GM23338 (cell line): ENCODE measurements at places on chromosomes 5 and 9.

GRCh38 chr5:181188700-181189362 lies 16.2 kb downstream of the TRIM7 start:
- DNase-seq: peak; percentile 80

DNA sequence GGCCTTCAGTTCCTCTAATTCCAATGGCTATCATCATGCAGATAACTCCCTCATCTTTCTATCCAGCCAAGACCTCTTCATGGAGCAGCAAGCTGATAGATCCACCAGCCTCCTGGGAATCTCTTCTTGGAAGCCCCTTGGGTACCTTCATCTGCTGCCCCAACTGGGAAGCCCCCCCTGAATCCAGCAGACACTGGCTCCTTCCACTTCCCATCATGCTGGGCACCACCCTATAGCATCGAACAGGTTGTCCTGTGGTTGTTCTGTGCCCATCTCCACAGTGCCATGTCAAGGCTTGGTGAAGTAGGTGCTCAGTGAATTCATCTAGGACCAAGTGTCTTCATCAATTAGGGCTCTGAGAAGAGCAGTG lies 410.4 kb upstream of the KLF4 start:
- no peak for DNase-seq

DNA sequence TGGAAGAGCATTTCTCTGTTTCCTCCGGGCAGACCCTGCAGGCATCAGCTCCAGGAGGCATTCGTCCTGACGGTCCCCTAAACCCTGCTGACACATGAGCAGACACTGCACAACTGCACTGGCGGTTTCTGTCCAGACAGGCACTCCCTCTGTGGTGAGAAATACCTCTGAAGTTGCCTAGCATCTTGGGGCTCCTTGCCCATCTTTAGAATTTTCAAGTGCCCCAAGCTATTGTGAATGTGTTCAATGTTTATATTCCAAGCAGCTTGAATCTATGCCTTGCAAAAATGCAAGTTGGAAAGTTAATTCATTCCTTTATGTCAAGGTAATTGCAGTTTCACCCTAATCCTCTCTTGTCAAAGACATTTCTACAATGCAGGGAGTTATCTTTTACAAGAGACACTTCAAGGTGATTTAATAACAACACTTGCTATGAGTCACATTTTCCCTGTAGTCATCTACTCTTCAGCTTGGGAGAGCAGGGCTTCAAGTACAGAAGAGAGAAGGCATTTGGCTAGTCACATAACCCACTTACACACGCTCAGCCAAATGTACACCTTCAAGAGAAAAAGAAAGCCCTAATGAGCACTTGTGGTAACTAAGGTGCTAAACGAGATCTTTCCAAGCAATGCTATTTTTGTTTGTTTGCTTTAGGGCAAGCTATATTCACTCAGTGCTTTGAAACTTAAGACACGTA lies 302.5 kb downstream of the MLLT3 start:
- DNase-seq: no peak

DNA sequence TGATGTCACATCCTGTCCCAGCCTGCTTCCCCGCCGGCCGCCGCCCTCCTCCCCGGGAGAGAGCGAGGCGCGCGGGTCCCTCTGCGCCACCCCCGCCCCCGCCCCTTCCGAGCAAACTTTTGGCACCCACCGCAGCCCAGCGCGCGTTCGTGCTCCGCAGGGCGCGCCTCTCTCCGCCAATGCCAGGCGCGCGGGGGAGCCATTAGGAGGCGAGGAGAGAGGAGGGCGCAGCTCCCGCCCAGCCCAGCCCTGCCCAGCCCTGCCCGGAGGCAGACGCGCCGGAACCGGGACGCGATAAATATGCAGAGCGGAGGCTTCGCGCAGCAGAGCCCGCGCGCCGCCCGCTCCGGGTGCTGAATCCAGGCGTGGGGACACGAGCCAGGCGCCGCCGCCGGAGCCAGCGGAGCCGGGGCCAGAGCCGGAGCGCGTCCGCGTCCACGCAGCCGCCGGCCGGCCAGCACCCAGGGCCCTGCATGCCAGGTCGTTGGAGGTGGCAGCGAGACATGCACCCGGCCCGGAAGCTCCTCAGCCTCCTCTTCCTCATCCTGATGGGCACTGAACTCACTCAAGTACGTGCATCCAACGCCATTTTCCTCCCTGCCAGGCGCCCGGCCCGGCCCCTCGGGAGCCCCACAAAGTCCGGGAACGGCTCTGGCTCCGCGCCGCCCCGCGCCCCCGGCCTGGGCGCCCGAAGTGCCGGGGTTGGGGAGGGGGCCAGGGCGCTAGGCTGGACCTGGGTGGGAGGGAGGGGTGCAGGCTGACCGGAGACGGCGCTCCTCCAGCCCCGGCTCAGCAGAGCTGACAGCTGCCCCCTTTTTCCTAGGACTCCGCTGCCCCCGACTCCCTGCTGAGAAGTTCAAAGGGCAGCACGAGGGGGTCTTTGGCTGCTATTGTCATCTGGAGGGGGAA lies 12.0 kb upstream of the OLFM1 start:
- DNase-seq: peak; percentile 75

DNA sequence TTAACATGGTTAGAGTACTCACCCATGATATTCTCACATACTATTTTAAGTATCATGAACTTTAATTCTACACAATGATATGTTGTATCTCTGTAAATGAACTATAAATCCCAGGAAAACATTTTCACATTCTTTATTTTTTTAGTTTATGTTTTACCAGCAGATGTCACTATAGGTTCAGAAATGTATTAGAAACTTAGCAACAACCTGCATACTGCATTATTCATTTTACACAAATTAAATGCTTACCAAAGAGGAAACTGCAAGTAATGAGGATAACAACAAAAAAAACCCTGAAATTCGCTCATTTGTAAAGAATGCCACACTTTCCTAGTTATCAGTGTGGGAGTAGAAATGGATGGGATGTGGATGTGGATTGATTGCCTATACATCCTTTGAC lies 217.5 kb upstream of the OTULINL start:
- DNase-seq: no peak

GRCh38 chr5:57531333-57531732 lies 48.7 kb upstream of the ACTBL2 start:
- no peak for DNase-seq

DNA sequence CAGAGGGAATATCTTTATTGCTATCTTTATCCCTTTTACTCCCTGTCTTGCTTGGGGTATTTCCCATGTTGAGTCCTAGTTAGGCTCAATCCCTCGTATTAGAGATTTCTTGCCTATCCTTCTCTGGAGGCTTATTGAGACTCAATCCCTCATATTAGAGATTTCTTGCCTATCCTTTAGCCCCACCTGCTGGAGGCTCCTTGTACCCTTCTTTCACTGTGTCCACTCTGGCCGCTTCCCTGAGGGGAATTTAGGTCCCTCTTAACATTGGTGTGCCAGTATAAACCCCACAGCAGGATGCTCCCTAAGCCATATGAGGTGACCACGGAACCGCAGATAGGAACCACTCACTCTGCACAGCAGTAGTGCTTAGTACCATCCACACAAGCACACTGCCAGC lies 110.7 kb upstream of the MAMDC2 start:
- peak; percentile 57 for DNase-seq

GRCh38 chr5:68243681-68244080 lies 28.1 kb downstream of the PIK3R1 start:
- DNase-seq: no peak

DNA sequence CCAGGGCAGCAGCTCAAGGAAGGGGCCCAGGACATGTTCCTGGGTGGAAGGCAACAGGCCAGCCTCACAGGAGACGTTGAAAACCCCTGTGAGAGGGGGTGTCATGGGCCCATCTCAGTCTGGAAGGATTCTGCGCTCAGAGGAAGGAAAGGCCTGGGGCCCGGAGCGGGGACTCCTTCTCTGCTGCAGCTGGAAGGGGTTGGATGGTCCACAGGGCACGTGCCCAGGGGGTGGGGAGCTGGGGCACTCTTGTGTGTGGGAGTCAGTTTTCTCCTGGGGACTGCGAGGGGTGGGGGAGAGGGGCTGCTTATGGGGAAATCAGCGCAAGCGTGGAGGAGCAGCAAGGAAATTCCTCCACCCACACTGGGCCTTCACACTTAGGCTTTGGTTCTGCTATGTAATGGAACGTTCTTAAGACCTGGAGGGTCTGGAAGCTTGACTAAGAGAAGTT lies 2.9 kb upstream of the LPCAT1 start:
- DNase-seq: no peak

DNA sequence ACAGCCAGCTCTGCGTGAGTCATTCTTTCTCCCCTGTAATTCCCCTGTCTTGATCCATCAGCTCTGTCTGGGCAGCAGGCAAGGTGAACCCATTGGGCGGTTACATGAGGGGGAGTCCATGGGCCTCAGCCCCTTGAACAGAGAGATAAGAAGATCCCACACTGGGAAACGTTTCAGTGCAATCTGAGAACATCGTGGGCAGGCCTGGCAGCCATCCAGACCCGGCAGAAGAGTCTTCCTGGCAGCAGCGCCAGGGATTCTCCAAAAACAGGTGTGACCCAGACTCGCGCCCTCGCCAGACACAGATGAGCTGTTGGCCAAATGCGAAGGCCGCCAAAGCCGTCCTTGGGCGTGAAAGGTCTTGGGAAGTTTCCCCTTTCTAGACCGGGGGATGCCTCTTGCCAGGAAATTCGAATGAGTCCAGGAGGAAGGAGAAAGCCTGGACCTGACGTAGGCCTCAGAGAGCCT lies 6.4 kb upstream of the SLC12A7 start:
- DNase-seq: no peak

DNA sequence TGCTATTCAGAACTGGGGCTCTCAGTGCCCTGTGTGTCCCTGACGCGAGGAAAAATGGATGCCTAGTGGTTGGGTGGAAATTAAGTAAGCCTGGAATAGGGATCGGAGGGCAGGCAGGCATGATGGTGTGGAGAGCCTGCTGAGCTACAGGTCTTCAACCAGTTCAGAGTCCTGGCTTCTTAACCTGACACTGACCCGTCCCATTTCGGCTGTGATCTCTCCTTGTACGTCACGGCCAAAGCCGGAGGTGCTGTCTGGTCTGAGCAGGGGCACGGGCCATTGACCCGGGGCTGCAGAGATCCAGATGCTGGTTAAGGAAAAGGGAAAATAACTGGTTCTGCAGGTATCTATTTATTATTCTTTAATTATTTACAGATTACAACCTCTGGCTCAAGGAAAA lies 27.9 kb downstream of the RHOBTB3 start:
- no peak for DNase-seq

GRCh38 chr9:129071526-129072126 lies 9.3 kb upstream of the DOLPP1 start:
- peak; percentile 97 for DNase-seq

DNA sequence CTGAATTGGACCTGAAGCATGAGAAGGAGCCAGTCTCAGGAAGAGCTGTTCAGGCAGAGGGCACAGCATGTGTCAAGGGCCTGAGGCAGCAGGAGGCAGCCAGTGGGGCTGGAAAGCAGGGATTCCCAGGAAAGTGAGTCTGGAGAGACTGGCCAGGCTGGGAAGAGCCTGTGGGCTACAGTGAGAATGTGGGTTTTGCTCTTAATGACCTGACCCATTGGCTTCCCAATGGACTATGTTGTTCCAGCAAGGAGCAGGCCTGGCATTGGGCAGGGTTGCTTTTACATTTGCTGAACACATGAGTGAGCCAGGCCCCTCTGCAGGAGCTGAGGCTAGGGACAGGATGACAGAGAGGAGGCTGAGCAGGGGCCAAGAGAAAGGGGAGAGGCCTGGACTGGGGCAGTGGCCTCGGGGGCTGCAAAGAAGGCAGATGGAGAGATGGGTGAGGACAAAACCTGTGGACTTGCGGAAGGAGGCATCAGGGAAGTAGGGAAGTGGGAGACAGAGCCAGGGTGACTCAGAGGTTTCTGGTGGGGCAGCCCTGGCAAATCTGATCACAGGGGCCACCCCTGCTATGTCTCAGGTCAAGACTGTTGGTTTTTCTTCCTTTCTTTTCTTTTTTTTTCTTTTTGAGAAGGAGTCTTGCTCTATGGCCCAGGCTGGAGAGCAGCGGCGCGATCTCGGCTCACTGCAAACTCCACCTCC lies 65.9 kb upstream of the NEK6 start:
- DNase-seq: no peak

- peak; percentile 71 for DNase-seq
Measured at GRCh38 chr9:135480071-135480939, 723 bp downstream of the PPP1R26 start.

DNA sequence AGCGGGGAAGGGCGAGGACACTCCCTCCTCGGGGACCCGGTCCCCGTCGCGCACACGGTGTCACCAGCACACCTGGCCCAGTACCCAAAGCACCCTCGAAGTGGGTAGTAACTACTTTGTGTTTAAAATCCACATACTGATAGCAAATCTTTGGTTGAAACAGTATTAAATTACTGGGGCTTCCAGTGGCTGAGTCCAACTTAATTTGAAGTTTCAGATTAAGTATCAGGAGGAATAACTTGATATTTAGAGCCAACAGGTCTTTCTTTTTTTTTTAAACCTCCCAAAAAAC lies 615 bp downstream of the ATG10 start:
- no peak for DNase-seq

GRCh38 chr9:8489835-8490234 lies 690.3 kb upstream of the DMAC1 start:
- no peak for DNase-seq

GRCh38 chr5:14793851-14794250 lies 77.7 kb downstream of the ANKH start:
- no peak for DNase-seq

- no peak for DNase-seq
Measured at GRCh38 chr9:134704498-134704897, 62.9 kb downstream of the COL5A1 start.

- peak; percentile 83 for DNase-seq
Measured at GRCh38 chr5:136080483-136081216, 51.9 kb downstream of the TGFBI start.

DNA sequence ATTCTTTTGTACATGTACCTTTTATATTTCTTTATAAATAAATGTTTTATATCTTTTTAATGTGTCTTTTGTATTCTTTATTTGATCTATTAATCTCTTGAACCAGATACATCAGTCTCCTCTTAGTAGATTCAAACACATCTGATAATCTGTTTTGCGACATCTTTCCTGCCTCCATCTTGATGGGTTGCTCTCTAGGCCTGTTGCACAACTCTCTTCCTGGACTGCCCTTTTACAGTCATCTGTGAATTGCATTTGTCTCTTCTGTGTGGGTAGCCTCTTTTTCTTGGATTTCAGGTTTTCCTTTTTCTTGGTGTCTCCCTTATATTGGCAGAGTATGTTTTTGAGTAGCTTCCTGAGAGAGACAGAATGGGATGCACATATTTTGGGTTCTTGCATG lies 6.2 kb downstream of the ZFYVE16 start:
- DNase-seq: no peak

- peak; percentile 12 for DNase-seq
Measured at GRCh38 chr9:121474231-121474947, 25.3 kb downstream of the GGTA1 start.

- DNase-seq: no peak
Measured at GRCh38 chr9:96381125-96381524, 2.4 kb downstream of the SLC35D2 start.

DNA sequence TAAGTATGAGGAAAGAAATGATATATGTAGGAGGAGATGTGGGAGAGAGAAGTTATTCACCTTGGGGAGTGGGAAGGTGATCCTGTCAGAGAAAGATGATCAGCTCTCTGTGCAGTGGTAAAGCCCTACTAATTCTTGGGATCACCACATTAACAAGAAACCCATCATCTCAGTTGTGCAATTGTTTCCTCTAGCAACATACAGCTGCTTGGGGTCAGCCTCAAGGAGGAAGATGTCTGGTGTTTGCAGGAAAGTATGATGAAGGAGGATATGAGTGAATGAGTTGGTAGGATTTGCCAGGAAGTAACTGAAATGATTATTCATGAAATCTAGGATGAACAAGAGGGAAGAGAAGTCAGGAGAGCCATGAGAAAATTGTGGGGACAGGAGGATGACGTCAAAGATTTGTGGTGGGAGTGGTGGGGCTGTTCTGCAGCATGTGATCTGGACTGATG lies 50.1 kb downstream of the TNFSF8 start:
- no peak for DNase-seq

GRCh38 chr9:447230-448025 lies 232.8 kb downstream of the DOCK8 start:
- no peak for DNase-seq
